ENCODE measurements at places on chromosomes 3 and 15.

DNA sequence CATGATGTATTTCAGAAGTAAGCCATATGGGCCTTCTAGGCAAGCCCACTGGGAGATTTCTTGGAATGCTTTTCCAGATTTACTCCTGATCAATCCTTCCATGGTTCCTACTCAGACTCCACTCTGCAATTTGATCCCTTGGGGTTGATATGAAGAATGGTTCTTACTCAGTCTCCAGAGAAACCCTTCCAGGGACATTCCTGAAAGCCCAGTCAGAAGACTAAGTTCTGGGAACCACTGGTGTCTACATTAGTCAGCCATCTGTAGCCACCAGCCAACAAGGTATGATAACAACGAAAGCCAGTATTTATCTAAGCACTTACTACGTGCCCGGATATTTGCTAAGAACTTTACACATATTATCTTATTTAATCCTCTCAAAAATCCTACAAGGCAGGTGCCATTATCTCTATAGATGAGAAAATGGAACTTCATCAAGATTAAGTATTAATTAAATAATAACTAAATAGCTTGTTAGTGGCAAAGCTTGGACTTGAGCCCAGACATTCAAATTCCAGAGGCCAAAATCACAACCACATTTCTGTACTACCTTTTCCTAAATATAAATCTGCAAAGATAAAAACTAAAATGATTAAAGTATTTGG, 32.7 kb downstream of the ZNF385D start:
- DNase-seq: peak; percentile 98

DNA sequence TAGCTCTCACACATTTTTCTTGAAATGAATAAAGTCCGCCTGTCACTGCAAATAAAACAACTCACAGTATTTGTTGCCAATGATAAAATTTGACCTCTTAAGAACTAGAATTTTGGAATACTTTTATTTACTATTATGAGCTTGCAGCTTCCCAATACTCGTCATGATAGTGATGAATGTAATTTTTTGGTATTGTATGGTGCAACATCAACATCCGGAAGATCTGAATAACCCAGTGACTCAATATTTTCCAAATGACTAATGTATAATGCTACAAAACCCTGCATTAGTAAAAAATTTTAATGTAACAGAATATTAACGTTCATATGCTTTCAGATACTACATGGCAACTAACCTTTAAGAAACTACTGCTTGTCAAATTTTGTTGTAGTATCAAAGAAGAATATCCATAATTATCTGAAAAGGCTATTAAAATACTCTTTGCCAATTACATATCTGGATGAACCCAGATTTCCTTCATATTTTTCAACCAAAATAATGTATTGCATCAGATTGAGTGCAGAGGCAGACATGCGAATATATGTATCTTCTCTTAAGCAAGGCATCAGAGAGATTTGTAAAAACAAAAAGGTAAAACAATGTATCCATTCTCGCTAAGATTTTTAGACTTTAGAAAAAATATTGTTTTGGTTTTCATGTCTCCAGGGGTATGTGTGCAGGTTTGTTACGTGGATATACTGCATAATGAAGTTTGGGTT, 95.3 kb downstream of the IGF2BP2 start:
- peak; percentile 91 for DNase-seq

GRCh38 chr3:58991623-58992022, 58.2 kb downstream of the CFAP20DC start:
- DNase-seq: no peak

DNA sequence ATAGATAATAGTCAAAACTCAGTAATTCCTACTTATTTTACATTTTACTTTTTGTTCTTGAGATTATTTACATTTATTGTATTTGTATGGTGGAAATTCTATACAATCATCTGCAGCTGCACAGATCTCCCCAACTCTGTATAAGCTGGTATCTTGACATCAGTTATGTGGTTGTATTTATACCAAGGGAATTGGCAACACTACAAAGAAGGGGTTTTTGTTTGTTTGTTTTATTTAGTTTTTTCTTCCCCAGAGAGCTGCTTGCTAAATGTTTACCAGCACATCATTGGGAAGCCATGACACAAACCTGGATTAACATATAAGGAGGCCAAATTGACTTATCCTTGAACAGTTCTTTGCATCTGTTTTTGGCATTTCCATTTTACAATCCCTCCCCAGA, 389.2 kb upstream of the KCNMB2 start:
- no peak for DNase-seq

- DNase-seq: no peak
Observed at GRCh38 chr3:10763817-10764258, 52.2 kb upstream of the SLC6A11 start.

DNA sequence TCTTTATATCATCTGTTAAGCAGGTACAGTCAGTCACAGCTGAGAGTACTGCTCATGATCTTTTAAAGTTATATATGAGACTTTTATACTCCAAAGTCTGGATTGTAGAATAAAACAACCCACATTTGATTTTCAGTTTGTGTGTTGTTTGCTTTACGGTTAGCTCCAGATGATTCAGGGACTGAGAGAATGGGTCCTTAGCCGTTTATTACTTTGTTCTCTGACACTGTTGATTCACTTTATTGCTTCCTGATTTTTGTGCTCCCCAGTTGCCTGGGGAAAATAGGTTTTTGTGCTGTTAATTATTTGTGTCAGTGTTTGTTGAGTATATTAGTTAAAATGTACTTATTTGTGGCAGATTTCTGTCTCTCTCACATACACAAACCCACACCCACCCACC, 8.6 kb upstream of the EBLN2 start:
- peak; percentile 28 for DNase-seq

GRCh38 chr15:80712956-80713355, 17.8 kb downstream of the ABHD17C start:
- peak; percentile 7 for DNase-seq

GRCh38 chr3:190096345-190096744, 24.4 kb downstream of the P3H2 start:
- no peak for DNase-seq

GRCh38 chr3:101994386-101994785, 145.1 kb downstream of the NFKBIZ start:
- DNase-seq: no peak

- DNase-seq: no peak
Observed at GRCh38 chr3:141321109-141321497, 47.2 kb upstream of the ZBTB38 start.

DNA sequence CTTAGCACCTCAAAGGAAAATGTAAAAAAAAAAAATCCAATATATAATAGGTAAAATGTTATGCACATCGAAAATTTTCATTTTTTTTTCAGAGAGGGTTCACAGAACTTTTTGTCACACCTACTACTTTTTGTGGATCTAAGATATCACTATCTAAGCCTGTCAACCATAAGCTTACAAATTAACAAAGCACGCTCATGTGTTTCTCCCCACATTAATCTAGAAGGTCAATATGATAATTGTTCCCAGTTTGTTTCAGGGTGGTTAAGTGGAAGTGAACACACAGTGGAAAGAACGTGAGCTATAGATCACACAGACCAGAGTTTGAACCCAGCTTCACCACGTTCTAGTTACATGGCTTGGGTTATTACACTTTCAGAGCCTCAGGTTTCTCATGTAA, 78.6 kb upstream of the ROBO2 start:
- no peak for DNase-seq

DNA sequence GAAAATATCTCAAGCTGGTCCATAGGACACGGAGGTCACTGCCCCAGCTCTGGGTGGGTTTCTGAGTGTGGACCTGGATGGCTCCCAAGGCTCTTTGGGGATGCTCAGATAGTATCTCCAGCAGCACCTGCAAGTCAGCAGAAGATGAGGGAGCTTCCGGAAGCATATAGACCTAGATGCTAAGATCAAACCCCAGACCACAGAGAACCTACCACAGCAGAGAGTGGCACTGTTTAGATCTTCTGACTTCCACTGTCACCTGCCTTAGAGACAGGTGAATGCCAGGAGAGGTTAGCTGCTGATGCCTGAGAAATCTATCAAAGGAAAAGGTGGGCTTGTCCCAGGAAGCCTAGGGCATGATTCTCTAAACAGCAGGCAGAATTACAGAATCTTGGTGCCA, 105.7 kb upstream of the TRPM1 start:
- no peak for DNase-seq

DNA sequence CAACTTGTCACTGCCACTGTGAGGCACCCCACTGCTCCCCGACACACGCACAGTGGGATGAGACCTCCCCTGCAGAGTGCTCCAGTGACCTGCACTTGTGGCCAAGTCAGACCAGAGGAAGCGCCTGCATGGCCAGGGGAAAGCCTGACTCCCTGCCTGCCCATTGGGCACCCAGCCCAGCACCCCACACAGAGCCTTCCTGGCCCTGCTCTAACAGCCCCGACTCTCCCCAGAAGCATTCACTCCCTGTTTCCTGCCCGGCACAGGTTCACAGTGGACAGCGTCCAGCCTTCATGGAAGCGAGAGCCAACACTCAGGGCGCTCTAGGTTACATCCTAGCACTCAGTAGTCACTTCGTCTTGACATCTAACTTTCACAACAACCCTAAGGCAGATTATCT, 27.8 kb downstream of the RBPMS2 start:
- DNase-seq: no peak

DNA sequence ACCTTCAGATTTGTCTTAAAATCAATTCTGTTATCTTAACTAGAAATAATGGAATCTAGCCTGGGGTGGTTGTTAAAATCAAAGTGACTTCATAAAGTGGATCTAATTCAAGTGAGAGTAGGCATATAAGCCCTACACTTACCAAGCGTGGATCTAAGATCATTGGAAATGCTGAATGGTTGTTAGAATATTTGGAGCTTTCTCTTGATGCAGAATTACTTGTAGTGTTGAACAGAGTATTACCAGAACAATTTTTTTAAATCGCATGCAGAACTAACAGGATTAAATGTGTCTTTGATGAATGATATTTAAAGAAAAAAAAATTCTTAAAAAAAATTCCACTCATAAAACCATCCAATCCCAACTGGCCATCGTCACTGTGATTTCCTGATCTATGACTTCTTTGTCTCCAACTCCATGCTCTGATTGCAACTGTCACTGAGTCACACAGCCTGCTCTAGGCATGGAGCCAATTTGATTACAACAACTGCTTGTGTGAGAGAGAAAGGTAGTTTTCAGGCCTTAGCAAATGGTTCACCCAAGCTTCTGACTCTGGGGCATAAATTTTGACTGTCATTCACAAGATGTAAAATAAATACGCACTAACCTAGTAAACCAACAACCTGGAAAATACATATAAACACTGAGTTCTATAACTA, 25.9 kb upstream of the SPRED1 start:
- peak; percentile 73 for DNase-seq

GRCh38 chr15:90560229-90560776, 30.6 kb downstream of the CRTC3 start:
- DNase-seq: peak; percentile 95

- no peak for DNase-seq
Observed at GRCh38 chr3:61597906-61598305, 36.5 kb downstream of the PTPRG start.
